Prostate gland (tissue), 2 donors: ENCODE measurements at places on chromosomes 2 and 18. TPM values are rescaled to one million over a fixed set of nuclear protein-coding genes. Genes with fewer than 3 reads are reported as not detected.

Gene PROM2
- total RNA-seq = 80.1 TPM

Gene TDRD15
- not detected for total RNA-seq

Gene SGPP2
- 3.7 TPM for total RNA-seq

Gene DPP4
- 76.0 TPM for total RNA-seq

Gene REG3G
- not detected for total RNA-seq

Gene TRABD2A
- 10.3 TPM for total RNA-seq
